ENCODE measurements at places on chromosomes 16 and 17.

- peak; percentile 42 for DNase-seq
Observed at GRCh38 chr17:48307814-48308411, 122.1 kb downstream of the SKAP1 start.

- no peak for DNase-seq
Observed at GRCh38 chr17:70037498-70037897, 37.5 kb upstream of the KCNJ16 start.

DNA sequence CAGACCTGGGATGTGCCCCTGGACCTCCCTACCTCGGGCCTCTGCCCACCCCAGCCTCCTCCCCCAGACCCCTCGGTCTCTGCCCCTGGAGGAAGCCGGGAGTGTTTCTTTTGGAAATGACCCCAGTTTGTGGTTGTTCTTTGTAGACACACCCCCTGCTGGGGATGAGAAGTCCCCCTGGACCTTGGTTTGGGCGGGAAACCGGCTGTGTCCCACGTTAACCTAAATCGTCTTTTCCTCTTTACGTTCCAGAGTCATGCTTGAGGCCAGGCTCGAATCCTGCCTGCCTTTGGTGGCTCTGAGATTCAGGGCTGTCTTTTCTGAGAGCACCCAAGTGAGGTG is 116.6 kb downstream of the METRNL start:
- DNase-seq, result no peak

- DNase-seq, result no peak
Observed at GRCh38 chr17:19762515-19762961, 14.4 kb upstream of the ALDH3A1 start.

DNA sequence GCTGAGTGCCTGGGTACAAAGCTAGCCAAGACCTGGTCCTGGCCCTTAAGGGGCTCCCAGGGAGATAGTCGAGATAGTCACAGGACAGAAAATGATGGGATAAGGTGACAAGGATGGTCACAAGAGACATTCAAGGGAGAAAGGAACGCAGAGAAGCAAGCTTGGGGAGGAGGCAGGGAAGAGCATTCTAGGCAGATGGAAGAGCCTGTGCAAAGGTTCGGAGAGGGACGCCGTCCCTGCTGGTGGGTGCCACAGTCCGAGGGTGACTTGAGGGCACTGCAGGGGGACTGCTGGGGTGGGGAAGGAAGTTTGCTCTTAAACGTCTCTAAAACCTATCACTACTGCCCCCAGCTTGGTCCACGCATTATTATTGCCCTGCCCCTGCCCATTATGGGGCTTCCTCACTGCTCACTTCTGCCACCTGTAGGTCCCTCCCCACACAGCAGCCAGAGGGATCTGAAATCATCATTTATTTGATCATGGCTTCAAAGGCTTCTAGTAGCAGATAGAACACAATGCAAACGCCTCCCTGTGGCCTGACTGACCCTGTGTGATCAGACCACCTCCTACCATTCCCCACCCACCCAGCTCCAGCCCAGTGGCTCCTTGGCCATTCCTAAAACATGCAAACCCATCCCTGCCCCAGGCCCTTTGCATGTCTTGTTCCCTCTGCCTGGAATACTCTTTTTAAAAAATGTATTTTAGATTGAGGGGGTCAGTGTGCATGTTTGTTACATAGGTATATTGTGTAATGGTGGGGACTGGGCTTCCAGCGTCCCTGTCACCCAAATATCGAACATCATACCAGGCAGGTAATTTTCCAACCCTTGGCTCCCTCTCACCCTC is 60.3 kb downstream of the RMI2 start:
- DNase-seq, result peak; percentile 7

DNA sequence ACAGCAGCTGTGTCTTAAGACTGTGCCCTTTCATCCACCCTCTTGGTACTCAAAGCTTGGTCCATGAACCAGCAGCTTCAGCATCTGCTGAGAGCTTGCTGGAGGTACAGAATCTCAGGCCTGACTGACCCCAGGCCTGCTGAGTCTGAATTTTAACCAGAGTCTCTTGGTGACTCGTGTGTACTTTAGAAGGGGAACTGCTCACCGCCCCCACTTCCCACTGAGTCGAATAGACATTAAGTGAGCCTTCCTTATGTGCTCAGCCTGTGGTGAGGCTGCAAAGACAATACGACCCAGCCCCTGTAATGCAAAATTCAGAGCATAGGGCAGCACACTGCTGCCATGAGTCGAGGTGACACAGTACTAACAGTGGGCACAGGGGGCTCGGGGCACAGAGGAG is 662.8 kb downstream of the WWOX start:
- DNase-seq, result no peak

- DNase-seq, result no peak
Observed at GRCh38 chr17:12686486-12686885, 20.8 kb downstream of the MYOCD start.

DNA sequence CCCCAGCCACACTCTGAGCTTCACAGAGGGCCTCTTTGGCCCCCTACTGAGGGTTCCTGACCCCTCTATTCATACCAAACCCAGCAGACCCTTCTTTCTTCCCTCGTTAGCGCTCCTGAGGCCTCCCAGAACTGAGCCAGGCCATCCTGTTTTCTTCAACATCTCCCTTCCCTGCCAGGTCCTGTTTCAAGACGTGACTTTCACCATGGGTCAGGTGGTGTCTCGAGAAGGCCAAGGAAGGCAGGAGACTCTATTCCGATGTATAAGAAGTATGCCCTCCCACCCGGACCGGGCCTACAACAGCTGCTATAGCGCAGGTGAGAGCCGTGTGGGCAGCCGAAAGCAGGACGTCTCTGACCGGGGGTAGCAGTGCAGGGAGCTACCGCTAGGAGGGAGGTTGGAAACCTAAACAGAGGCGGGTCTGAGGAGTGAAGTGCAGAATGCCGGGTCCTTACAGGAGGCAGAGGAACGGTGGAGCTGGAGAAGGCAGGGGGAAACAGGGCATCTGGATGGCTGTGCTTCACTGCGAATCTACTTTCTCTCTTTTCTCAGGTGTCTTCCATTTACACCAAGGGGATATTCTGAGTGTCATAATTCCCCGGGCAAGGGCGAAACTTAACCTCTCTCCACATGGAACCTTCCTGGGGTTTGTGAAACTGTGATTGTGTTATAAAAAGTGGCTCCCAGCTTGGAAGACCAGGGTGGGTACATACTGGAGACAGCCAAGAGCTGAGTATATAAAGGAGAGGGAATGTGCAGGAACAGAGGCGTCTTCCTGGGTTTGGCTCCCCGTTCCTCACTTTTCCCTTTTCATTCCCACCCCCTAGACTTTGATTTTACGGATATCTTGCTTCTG is 1.3 kb upstream of the SENP3 start:
- peak; percentile 61 for DNase-seq

DNA sequence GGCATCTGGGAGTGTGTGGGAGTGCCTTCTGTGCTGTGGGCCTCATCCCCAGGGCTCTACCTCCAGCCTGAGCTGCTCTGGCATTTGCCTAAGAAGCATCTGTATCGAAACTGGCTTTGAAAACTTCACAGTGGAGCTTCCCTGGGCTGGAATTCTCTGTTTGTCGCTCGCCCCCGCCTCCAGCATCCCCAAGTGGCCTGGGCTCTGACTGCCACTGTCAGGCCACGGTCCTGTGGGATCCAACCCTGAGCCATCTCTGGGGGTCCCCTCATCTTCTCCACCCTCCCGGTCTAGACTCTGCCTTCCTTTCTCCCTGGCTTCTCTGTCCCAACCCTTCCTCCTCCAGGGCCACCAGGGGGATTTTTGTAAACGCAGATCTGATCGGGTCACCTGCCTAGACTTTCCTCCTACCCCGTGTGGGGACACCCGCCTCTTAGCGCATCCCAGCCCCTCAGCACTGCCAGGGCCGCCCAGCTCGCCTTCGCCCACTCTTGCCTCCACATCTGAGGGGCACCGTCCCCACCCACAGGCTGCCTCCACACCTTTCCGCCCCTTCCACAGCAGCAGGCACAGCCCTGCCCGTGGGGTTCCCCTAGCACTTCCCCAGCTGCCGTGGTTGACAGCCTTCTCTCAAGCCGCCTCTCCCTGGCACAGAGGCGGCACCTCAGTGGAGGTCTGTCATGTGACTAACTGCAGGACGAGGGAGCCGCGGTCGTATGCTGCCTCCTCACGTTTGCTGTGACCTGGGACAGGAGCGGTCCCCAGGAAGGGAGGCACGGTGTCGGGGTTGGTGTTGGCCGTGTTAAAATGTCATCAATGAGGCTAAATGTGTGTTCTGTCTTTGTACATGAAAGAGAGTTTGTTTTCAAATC is 12.0 kb downstream of the TBC1D24 start:
- DNase-seq, result no peak

DNA sequence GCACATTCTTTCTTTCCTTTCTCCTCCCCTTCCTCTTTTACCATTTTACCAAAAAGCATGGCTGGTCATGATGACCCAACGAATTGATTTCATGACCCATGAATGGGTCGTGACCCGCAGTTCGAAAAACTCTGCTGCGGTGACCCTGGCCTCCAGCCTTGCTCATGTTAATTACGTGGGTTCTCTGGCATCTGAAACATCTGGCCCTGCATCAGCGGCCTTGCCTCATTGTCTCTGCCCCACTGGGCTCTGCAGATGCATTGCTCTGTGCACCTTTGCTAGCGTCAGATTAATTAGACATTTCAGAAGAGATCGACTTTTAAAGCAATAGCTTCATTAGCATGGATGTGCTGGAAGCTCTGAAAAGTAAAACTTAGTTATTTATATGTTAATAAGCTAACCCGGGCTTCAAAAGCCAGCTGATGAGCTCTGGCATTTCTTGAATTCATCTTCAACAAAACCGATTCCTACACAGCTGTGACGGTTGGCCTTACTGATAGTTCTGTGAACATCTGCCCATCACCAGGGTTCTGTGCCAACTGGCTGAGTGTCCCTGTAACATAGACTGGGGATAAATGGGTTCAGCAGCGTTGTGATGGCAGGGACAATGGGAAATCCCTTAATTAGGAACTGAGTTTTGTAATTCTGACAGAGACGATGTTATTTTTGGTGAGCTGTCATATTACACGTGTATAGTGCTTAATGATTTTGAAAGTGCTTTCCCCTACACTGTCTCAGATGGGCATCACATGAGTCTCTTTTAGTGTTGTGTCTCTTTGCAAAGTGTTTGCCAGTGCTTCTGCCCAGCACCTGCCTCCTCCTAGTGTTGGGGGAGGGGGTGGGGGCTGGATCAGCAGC is 225.9 kb upstream of the EEF2KMT start:
- DNase-seq, result no peak

DNA sequence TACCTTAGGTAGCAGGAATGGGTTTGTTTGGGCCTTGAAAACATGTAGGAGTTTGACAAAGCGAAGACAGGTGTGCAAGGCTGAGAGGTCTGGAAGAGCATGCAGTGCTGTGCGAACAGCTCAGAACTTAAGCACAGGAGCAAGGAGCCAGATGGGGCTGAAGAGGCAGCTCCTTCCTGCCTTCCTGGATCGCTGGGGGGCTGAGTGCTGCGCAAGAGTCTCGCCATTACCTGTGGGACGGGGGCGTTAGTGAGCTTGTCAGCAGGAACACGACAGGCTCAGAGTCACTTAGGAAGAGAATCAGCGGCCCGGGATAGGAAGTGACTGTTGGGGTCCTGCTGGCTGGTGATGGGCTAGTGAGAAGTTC is 464 bp upstream of the MRM1 start:
- DNase-seq, result no peak

GRCh38 chr17:58344791-58345157 is 7.2 kb downstream of the SUPT4H1 start:
- DNase-seq, result no peak

- no peak for DNase-seq
Observed at GRCh38 chr17:59796785-59797205, 89.3 kb downstream of the VMP1 start.

- DNase-seq, result no peak
Observed at GRCh38 chr17:35101036-35101435, 18.6 kb downstream of the RAD51D start.

GRCh38 chr16:66667944-66668343 is 28.6 kb downstream of the CMTM4 start:
- DNase-seq, result no peak

GRCh38 chr17:48213797-48214196 is 106.2 kb downstream of the SNX11 start:
- DNase-seq, result no peak

DNA sequence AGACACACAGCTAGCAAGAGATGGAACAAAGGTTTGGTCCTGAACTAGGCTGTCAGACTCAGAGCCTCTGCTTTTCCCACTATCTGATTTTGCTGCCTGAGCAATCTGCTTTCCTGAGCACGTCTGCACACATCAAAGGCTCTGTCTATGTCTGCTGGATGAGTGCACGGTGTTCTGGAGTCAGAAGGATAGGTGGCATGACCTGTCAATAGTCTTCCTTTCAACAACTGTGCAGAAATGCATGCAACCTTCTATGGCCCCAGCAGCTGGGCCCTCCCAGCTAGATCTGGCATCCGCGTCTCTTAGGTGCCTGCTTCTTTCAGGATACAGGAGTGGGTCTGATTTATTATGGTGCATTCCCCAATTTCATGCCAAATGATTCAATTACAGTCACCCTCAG is 138.3 kb downstream of the UTP18 start:
- no peak for DNase-seq

GRCh38 chr16:82792693-82793092 is 165.9 kb downstream of the CDH13 start:
- no peak for DNase-seq

DNA sequence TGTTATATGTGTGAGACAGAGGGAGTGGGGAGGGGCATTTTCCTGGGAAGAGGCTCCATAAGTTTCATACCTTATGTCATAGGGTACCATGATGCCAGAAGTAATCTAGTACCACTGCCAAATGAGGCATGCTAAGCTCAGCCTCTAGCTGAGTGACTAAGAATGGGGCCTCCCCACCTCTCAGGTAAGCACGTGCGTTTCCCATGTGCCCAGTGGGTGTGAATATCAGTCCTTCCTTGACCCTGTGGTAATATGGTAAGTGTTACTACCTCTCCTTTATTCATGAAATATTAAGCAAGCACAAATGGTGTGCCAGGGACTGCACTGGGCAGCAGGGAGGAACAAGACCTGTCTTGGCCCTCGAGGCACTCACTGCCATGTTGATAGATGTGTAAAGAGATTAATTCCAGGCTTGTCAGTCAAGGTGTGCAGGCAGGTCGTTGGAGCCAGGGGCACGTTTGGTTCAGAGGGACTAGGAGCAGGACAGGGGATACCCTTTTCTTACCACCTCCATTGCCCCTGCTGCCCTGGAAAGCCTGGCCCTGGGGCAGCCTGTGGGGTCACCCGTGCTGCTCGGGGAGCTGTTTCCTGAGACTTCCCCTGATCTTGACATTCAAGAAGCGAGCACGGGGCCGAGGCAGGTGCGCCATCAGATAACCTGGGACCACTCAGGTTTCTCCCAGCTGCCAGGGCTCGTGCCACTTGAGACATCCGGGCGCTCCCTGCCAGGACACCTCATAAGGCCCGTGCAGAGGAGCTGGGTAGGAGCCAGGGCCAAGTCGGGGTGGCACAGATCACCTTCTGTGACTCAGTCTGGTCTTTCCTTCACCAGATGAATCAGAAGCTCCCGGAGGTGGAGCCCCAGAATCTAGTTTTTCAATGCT is 8.8 kb downstream of the RSAD1 start:
- DNase-seq, result no peak

GRCh38 chr16:11257131-11257938 is 1.3 kb upstream of the SOCS1 start:
- DNase-seq, result peak; percentile 80

GRCh38 chr16:54632322-54633220 is 298.1 kb upstream of the IRX5 start:
- DNase-seq, result no peak
